ENCODE measurements at places on chromosomes 11 and 22.

- DNase-seq: no peak
- H3K4me3 ChIP-seq: no peak overlapping the region
- no peaks in the 10 kb centered on the region for H3K27me3 ChIP-seq
- no peak overlapping the region for H3K27ac ChIP-seq
Measured at GRCh38 chr22:33110562-33111163, 52.5 kb upstream of the SYN3 start.

GRCh38 chr11:124930799-124931198, 5.0 kb downstream of the HEPACAM start:
- no peak overlapping the region for H3K27ac ChIP-seq
- H3K36me3 ChIP-seq: no peaks in the 10 kb centered on the region
- H3K4me1 ChIP-seq: no peaks in the 10 kb centered on the region
- H3K27me3 ChIP-seq: peaks cover 4% of the 10 kb centered on the region
- no peak for DNase-seq

GRCh38 chr11:116207421-116208141, 565.2 kb downstream of the BUD13 start:
- no peaks in the 10 kb centered on the region for H3K27me3 ChIP-seq
- no peak overlapping the region for H3K4me3 ChIP-seq
- no peaks in the 10 kb centered on the region for H3K36me3 ChIP-seq
- H3K27ac ChIP-seq: no peak overlapping the region
- DNase-seq: no peak

GRCh38 chr22:44195189-44195871, 14.6 kb downstream of the PARVG start:
- DNase-seq: peak; percentile 52
- no peaks in the 10 kb centered on the region for H3K27me3 ChIP-seq
- H3K36me3 ChIP-seq: no peaks in the 10 kb centered on the region
- H3K27ac ChIP-seq: no peak overlapping the region
- H3K4me1 ChIP-seq: peaks cover 6% of the 10 kb centered on the region
- no peak overlapping the region for H3K4me3 ChIP-seq

DNA sequence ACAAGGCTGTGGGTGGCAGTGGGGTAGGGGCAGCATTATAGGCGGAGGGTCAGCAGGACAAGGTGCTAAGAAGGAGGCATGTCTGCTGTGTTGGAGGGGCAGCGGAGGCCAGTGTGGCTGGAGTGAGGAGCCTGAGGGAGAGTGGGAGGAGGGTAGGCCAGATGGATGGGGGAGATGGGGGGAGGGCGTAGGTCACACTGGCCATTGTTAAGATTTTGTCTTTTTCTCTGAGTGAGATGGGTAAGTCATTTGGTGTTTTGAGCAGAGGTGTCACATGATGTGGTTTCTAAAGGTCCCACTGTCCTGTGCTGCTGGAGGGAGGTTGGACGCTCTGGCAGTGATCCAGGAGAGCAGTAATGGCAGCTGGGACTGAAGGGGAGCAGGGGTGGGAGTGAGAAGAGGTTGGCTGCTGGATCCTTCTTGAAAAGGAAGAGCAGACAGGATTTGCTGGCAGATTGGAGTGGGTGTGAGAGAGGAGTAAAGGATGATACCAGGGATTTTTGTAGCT, 9.8 kb downstream of the PPP6R3 start:
- H3K27ac ChIP-seq: no peak overlapping the region
- no peaks in the 10 kb centered on the region for H3K27me3 ChIP-seq
- no peaks in the 10 kb centered on the region for H3K36me3 ChIP-seq
- no peak overlapping the region for H3K4me3 ChIP-seq
